ENCODE measurements at places on chromosomes 7 and 10.

DNA sequence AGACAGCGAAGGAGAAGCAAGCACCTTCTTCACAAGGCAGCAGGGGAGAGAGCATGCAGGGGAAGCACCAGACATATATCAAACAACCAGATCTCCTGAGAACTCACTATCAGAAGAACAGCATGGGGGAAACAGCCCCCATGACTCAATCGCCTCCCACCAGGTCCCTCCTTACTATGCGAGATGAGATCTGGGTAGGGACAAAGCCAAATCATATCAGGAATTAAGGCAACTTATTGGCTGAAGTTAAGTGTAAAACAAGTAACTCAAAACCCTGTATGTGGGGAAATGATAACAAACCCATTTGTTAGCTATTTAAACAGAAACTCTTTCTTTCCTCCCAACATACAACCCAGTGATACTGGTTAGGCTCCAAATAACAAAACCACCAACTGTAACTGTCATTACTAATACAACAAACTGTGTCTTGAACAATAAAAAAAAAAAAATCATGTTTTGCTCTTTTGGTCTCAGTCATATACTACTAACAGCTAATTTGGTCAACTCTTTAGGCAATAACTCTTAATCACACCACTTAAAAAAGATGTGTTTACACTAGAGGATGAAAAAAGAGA, 57.8 kb downstream of the MINDY3 start:
- DNase-seq, result no peak

DNA sequence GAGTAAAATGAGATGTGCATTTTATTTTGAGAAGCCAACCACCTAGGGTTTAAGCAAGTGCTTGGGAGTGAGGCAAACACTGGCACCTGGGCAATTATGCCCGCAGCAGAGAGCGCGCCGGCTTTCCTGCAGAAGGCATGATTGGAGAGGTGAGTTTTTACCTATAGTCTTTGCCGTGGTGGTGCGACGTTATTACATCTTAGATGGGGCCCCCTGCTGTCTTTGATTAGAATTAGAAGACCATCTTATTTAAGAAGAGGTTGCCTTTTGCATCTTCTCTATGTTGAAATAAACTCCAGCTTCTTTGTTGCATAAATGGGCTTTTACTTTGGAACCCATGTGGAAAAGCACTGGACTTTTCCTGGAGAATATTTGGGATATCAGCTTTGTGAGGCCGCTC, 409.5 kb downstream of the GLRX3 start:
- DNase-seq, result no peak

DNA sequence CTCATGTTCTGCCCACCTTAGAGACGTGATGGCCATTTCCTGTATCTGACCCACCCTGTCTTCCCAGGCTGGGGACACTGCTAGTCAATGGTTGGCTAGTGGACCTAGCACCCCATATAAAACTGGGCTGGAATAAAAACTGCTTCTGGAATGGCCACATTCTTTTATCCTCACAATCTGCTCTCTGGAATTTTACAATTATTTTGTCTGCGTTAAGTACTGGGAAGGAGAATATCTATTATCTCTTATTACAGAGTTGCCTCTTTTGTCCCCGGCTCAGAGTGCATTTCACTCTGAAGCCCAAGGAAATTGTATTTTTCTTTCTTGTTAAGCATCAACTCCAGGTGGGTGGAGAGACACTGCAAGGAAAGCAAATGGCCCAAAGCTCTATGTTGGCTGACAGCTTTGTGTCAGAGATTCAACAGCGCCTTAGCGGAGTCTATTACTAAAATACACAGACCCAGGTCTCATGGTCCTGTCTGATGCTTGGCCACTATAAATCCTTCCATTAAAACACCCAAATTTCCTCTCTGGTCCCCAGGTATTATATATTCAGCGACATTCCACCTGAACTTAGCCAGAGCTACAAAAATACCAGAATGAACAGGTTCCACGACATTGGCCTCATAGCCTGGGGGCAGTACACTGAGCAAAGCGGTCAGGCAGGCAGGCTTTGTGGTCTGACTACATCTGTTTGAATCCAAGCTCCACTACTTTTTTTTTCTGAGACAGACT, 121.7 kb downstream of the PRPF18 start:
- no peak for DNase-seq

DNA sequence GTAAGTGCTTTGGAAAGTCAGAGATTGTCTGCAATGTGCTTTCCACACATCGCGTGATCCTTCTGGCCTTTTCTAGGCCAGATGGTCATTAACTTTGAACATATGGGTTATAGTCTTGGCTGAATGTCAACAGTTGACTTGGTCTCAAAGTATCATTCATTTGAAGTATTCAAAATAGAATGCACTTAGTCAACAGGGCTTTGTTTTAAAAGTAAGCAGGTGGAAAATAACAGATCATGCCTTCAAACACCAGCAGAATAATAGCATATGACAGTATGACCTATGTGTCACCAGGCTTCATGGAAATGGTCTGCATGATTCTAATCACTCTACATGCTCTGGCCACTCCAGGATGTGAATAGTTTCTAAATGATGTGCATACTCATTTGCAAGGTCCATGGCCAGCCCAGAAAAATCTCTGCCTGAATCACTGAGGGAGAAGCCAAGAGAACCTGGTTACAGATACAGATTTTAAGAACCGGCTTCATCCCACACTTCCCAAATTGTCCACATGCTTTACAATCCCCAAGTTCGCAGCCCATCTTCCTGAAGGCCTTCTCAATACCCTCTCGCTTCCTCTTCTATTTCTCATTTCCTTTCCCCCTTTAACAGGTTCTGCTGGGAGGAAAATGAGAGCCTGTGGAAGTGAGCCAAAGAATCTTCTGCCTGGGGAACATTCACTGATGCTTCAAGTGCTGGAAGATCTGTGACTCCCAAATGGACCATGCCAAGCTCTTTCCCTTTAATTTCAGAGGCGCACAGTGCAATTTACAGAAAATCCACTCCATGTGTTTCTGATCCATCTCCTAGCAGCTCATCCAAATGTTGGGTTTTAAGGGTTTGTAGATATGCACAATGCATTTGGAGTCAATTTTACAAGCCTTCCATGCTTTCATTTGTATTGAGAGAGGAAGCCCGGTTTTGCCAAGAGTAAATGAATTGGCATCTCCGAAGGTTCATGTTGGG, 122.8 kb upstream of the GDF10 start:
- no peak for DNase-seq

- peak; percentile 18 for DNase-seq
Measured at GRCh38 chr7:98641646-98642500, 24.8 kb downstream of the NPTX2 start.

DNA sequence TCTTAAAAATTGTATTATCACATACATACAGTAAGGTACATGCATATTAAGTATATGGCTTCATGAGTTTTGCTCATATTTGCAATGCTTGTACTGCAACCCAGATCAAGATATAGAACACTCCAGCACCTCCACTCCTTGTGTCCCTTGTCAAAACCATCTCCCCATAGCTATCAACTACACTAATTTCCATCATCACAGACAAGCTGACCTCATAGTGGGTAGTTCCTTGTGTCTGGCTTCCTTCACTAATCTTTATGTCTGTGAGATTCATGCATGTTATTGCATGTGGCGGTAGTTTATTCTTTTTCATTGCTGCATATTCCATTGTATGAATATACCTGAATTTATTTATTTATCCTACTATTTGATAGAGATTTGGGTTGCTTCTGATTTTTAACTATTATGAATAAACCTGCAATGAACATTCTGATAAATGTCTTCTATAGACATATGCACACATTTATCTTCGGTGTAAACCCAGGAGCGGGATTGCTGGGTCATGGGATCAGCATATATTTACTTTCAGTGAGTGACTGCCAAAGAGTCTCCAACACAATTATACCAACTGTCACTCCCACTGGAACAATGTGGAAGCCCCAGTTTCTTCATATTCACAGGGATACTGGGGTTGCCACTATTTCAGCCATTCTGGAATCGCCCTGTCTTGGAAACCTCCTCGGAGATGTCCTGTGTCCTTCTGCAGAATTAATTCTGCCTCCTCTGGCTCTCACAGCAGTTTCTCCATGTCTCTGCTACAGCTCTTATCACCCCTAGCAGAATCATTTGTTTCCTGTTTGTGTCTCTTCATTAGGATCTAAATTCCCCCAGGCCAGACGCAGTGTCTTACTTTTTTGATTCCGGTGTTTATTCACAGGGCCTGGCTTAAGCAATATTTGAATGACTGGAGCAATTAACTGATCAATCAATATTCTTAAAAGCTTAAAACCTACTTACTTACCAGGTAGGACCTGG, 14.7 kb upstream of the ADAM12 start:
- no peak for DNase-seq

DNA sequence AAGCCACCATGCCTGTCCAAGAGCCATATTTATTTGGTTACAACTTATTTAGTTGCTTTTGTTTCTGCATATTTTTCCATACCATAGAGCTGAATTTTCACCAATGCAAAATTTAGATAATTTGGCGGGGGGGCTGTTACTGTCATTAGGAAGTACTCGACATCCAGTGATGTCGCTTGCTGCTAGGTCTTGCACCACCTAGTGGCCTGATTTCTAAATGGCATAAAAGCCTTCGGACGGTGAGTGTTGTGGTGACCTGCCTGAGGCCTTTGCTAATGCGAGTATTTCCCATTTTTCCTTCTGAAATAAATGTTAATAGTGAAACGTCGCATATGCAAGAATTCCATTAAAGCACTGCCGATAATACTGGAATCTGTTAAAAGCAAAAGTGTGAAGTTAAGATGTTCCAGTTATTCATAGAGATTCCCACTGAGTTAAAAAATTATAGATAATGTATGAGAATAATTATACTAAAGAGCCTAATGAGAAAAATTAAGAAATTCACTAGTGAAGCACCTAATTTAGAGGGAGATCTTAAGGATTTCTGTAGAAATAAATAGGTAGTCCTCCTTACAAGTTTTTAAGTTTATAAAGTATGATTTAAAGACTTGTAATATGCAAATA, 86.1 kb upstream of the DNAJB6 start:
- DNase-seq, result peak; percentile 71

- DNase-seq, result no peak
Measured at GRCh38 chr7:148964483-148965267, 63.6 kb downstream of the PDIA4 start.

DNA sequence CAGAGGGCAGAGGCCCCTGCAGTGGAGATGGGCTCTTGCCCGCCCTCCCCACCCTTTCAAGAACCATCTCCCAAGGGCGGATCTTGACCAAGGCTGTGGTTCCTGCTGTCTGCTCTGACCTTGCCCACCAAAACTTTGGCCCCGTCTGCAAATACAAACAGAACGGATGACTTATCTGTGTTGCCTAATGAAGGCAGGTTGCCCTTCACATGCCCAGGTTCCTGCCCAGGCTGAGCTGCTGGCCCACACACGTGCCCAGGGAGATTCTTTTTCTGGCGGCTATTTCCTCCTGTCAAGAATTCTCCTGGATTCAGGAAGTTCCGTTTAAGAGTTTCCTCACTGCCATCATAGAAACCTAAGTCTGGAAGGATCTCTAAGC, 78.3 kb downstream of the PROSER2 start:
- no peak for DNase-seq

- DNase-seq, result no peak
Measured at GRCh38 chr7:91397096-91397495, 132.9 kb downstream of the FZD1 start.

GRCh38 chr10:122306282-122306681, 35.2 kb downstream of the BTBD16 start:
- DNase-seq, result no peak

DNA sequence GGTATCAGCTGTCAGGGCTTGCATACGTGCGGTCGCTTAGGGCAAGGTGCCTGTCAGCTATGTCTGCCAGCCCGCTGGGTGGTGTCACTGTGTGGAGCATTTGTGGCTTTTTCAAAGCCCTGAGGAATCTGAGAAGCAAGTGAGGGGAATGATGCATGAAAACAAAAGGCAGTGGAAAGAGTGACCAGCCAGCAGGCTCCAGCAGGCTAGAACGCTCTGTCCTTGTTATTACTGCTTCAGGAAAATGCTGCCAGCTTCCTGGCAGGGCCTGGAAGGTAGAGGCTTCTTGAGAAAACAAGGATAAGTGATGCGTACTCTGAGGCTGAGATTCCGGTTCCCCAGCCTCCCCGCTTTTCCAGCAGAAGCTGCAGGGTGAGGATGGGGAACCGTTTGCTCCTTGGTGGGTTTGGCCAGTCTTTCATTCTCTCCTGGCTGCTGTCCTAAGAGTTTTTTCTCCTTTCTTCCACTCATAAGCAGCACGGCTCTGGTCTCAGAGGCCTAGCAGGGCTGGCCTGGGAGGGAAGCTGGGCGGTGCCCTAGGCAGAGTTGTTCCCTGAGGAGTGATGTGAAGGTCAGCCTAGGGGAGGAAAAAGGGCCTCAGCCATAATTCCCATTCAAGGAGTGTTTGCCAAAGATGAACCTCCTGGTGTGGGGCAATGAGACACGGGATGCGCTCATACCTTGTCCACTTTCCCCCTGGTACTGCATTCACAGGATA, 42.8 kb upstream of the MKLN1 start:
- no peak for DNase-seq

GRCh38 chr7:44767912-44768627, 19.4 kb downstream of the ZMIZ2 start:
- DNase-seq, result no peak

DNA sequence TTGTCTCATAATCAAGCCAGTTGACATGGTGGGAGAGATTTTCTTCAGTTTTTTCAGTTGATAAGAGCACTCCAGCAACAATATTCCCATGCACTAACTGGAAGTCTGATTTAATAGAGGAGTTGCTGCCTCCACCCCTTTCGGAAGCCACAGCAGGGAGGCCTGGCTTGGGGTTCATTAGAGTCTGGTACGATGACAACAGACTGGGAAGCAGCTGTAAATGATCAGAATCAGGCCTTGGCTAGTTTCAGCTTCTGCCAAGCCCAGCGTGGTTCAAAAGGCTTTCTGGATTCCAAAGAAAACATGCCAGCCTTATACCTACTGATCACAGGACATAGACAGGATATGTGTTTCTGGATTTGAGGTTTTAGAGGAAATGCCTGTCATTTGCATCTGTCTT, 274.0 kb downstream of the CSTF2T start:
- no peak for DNase-seq

DNA sequence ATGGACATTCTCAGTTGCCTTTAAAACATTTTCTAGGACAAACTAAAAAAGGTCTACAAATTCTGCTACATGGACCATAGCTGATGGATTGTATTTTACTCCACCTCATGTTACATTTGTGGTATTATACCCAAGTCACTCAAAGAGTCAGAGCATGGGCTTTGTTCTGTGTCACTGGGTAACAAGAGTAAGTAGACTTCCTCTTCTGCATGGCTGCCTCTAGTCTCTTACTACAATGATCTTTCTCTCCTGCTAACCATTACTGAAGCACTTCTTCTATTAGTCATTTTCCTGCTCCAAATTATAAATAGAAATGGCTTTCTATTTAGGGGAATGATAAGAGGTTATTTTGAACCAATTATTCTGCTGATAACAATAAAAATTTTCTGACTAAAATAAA, 727.4 kb upstream of the NRP1 start:
- no peak for DNase-seq

Measured in endothelial cell (in vitro differentiated cells).